ENCODE measurements at places on chromosomes 13 and 19. TPM values are rescaled to one million over a fixed set of nuclear protein-coding genes. Genes with fewer than 3 reads are reported as not detected.

The USHBP1 gene
- polyA plus RNA-seq, result 3.1 TPM

The THAP8 gene
- polyA plus RNA-seq, result 10.4 TPM

The ANKLE1 gene
- 0.76 TPM for polyA plus RNA-seq

The CYP4F12 gene
- polyA plus RNA-seq, result 1.5 TPM

The ZNF253 gene
- 30.7 TPM for polyA plus RNA-seq

The RNF126 gene
- polyA plus RNA-seq, result 20.1 TPM

The FFAR2 gene
- 0.73 TPM for polyA plus RNA-seq

The ZNF846 gene
- 16.3 TPM for polyA plus RNA-seq

The IRGC gene
- not detected for polyA plus RNA-seq

The SYT5 gene
- 0.52 TPM for polyA plus RNA-seq

The MPV17L2 gene
- polyA plus RNA-seq, result 9.5 TPM

Data from left renal pelvis (tissue), 4 donors.